ENCODE measurements at places on chromosomes 3 and 15. TPM values are rescaled to one million over a fixed set of nuclear protein-coding genes. Genes with fewer than 3 reads are reported as not detected.
A peak's percentile ranks its signal among the peaks of the same experiment; 100 is the strongest.

The RPL22L1 gene
- 64.9 TPM for total RNA-seq

The SNX4 gene
- total RNA-seq: 18.6 TPM

The SUCNR1 gene
- total RNA-seq: 1.6 TPM

The PRSS50 gene
- total RNA-seq: not detected

The SLC22A14 gene
- total RNA-seq: 0.23 TPM

The ZKSCAN7 gene
- total RNA-seq: 0.81 TPM

The OR5K2 gene
- not detected for total RNA-seq

- H3K27me3 ChIP-seq: peaks cover 28% of the 10 kb centered on the region
- no peak overlapping the region for H3K27ac ChIP-seq
- no peaks in the 10 kb centered on the region for H3K36me3 ChIP-seq
- no peak overlapping the region for H3K4me3 ChIP-seq
Measured at GRCh38 chr3:148930752-148931151, 60.6 kb upstream of the GYG1 start.

- no peak overlapping the region for H3K4me3 ChIP-seq
- H3K4me1 ChIP-seq: peaks cover 2% of the 10 kb centered on the region
- no peak for DNase-seq
- peaks cover 60% of the 10 kb centered on the region for H3K27me3 ChIP-seq
Measured at GRCh38 chr15:73727330-73727976, 25.7 kb downstream of the INSYN1 start.

DNA sequence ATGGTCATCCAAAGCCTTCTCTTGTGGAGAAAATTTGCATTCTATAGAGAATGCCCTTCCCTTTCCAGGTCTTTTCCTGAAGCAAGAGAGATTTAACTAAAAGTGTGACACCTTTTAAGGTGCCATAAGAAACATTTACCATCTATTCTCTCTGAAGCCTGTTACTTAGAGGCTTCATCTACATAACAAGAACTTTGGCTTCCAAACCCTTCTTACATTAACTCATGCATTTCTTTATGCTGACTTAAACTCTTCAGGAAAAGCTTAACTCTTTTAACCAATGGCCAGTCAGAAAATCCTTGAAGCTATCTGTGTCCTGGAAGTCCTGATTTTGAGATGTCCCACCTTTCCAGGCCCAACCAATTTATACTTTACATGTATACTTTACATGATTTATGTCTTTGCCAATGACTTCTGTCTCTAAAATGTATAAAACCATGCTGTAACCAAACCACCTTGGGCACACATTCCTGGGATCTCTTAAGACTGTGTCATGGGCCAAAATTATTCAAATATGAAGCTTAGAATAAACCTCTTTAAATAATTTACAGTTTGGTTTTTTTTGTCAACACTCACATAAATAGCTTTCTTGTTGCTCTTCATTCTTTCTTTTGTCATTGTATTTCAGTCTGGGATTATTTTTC is 472.6 kb upstream of the NECTIN3 start:
- H3K4me1 ChIP-seq: no peaks in the 10 kb centered on the region
- DNase-seq: no peak
- H3K27ac ChIP-seq: no peak overlapping the region
- H3K36me3 ChIP-seq: no peaks in the 10 kb centered on the region
- H3K27me3 ChIP-seq: peaks cover 5% of the 10 kb centered on the region

DNA sequence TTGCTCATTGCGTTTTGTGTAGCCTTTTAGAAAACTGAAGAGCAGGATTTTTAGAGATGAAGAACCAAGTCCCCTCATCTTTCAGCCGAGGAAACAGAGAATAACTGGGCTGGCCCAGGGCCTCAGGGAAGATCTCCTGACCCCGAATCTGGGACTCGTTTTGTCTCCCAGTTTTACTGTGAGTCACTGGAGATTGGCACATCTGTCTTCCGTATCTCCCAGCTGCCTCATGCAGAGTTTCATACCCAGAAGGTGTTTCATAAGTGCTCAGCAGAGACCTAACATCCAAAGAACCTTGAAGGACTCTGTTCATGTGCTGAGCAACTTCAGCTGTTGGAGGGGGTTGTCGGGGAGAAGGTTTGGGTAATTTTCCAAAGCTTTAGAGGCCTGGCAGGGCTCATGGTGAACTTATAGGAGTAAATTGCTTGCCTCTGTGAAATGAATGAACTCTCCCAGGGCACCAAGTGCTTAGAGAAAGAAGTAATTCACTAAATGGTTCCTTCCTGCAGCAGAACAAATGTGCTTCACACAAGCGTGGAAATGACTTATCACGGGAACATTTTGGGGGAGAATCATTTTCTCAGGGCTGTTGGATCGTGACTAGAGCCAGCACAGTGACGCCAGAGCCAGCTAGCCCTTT is 121.4 kb downstream of the FAM43A start:
- no peak overlapping the region for H3K4me3 ChIP-seq
- peaks cover 91% of the 10 kb centered on the region for H3K27me3 ChIP-seq
- DNase-seq: no peak
- H3K36me3 ChIP-seq: peaks cover 9% of the 10 kb centered on the region

GRCh38 chr15:69128667-69129311 is 31.6 kb upstream of the GLCE start:
- H3K36me3 ChIP-seq: no peaks in the 10 kb centered on the region
- peak overlapping the region; percentile 43 for H3K27ac ChIP-seq
- no peak overlapping the region for H3K4me3 ChIP-seq
- DNase-seq: no peak
- H3K4me1 ChIP-seq: peaks cover 2% of the 10 kb centered on the region
- no peaks in the 10 kb centered on the region for H3K27me3 ChIP-seq

GRCh38 chr3:106425916-106426315 is 557.1 kb upstream of the CBLB start:
- peaks cover 23% of the 10 kb centered on the region for H3K4me1 ChIP-seq
- DNase-seq: no peak
- H3K4me3 ChIP-seq: no peak overlapping the region
- peaks cover 4% of the 10 kb centered on the region for H3K27me3 ChIP-seq
- H3K36me3 ChIP-seq: peaks cover 2% of the 10 kb centered on the region

DNA sequence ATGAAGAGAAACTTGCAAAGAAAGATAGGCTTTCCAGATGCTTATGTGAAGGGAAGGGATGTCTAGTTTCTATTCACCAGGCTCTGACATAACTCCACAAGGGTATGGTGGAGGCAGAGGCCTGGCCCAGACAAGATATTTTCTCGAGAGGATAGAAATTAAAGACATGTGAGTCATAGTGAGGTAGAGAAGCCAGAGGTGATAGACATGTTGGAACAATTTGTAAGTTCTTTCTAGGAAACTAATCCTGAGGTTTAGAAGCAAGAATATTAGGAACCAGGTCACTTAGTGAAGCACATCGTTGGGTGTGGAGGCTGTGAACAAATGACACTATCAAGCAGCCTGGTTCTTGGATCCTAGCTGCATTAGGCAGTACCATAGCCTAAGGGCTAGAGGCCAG is 176.9 kb downstream of the BBX start:
- H3K4me3 ChIP-seq: no peak overlapping the region
- no peaks in the 10 kb centered on the region for H3K27me3 ChIP-seq
- DNase-seq: no peak
- H3K4me1 ChIP-seq: peaks cover 32% of the 10 kb centered on the region

DNA sequence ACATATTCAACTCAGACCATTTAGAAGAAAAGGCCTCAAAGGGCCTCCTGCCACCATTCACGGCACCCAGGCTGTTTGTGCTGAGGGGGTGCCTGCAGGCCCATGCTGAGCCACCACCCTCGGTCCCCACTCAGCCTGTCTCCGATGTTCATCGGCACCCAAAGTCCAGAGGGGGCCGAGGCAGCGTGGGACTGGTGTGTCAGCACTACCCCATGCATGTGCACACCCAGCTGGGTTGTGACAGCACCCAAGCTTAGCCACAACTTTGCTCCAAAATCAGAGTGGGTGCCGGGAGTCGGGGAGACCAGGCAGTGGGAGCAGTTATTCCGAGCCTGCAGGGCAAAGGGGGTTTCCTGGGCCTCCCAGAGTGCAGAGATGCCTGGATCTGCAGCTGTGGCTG is 508.5 kb upstream of the ZNF717 start:
- DNase-seq: no peak
- no peak overlapping the region for H3K4me3 ChIP-seq
- H3K36me3 ChIP-seq: no peaks in the 10 kb centered on the region
- H3K4me1 ChIP-seq: no peaks in the 10 kb centered on the region
- no peak overlapping the region for H3K27ac ChIP-seq
- no peaks in the 10 kb centered on the region for H3K27me3 ChIP-seq

- no peak for DNase-seq
- H3K36me3 ChIP-seq: peaks cover 3% of the 10 kb centered on the region
- H3K4me1 ChIP-seq: peaks cover 9% of the 10 kb centered on the region
- H3K27ac ChIP-seq: no peak overlapping the region
Measured at GRCh38 chr15:69323893-69324430, 25.2 kb downstream of the PAQR5 start.

- H3K36me3 ChIP-seq: no peaks in the 10 kb centered on the region
- DNase-seq: no peak
- H3K27ac ChIP-seq: no peak overlapping the region
- H3K27me3 ChIP-seq: no peaks in the 10 kb centered on the region
Measured at GRCh38 chr3:140501061-140501769, 176.6 kb upstream of the TRIM42 start.
